ENCODE measurements at places on chromosomes 5 and 9.

DNA sequence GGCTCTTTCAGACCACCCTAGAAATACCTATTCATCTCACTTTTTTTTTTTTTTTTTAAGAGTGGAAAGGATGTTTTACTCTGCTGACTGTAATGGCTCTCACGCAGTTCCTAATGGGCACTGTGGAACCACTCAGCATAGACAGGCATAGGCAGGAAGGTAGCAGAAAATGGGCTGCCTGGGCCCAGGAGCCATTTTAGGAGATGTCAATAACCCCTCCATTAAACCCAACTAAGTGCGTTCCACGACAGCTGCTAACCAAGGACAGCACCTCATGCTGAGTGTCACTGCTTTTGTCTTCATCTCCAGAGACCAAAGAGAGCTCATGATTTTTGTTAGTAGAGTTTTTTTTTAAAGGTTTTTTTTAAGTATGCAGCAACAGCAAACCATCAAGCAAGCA, 15.3 kb downstream of the MAP1B start:
- DNase-seq = no peak

DNA sequence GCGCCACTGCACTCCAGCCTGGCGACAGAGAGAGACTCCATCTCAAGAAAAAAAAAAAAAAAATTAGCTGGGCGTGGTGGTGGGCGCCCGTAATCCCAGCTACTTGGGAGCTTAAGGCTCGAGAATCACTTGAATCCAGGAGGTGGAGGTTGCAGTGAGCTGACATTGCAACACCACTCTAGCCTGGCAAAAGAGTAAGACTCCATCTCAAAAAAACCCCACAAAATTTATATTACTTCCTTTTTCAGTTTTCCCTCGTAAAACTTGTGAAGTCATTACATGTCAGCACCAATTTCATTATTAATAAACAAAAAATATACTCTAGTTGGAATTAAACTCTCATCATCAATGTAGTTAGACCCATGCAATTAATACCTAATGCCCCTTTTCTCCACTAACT, 43.9 kb downstream of the SHLD3 start:
- no peak for DNase-seq

DNA sequence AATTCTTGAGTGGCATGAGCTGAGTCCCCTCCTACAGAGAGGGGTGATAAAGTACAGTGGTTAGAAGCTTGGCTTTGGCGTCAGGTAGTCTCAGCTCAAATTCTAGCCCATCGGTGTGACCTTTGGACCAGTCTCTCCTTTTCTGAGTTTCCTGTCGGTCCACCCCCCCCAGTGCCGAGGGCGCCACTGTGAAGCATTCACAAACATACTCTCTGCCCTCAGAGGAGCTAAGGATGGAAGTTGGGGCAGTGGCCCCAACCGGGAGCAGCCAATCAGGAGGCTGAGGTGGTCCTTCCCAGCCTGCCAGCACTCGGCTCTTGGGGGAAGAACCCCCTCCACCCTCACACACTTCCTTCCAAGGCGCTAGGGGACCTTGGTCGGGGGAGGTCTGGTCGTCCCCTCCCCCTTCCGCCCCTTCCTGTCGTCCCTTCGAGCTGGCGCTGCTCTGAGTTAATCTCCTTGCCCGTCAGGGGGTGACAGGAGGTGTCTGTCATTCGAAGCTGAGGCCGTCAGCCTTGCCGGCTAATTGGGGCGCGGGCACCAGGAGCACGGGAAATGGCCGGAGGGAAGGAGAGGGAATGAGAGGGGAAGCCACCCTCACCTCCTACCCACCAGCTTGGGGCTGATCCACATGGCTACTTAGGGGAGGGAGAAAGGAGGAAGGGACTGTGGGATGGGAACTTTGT, 53.0 kb downstream of the CXXC5 start:
- no peak for DNase-seq

DNA sequence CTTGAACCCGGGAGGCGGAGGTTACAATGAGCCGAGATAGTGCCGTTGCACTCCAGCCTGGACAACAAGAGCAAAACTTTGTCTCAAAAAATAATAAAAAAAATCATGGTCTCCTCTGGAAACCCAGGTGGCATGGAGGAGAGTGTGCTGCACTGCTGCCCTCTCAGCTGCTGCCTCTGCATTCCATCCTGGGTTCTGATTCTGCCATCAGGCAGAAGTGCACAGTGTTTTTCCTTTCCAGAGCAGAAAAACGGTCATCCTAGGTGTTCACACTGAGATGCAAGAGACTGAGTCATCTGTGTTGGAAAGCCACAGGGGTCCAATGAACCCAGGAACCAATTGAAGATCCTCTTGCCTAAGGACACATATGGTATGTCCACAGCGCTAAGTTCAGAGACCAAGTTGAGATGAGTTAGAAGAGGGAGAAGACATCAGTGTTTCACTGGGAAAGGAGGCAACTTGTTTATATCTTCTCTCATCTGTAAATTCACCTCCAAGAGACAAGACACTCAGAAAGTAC, 88.8 kb upstream of the DMRT1 start:
- no peak for DNase-seq

- no peak for DNase-seq
These were observed 104.3 kb upstream of the CLINT1 start for GRCh38 chr5:157963244-157963643.

GRCh38 chr5:15797116-15797515, 297.1 kb downstream of the FBXL7 start:
- DNase-seq = no peak

GRCh38 chr5:164326219-164326618, 820.8 kb downstream of the MAT2B start:
- DNase-seq = no peak

GRCh38 chr5:26622947-26623346, 415.4 kb downstream of the CDH9 start:
- DNase-seq = no peak

DNA sequence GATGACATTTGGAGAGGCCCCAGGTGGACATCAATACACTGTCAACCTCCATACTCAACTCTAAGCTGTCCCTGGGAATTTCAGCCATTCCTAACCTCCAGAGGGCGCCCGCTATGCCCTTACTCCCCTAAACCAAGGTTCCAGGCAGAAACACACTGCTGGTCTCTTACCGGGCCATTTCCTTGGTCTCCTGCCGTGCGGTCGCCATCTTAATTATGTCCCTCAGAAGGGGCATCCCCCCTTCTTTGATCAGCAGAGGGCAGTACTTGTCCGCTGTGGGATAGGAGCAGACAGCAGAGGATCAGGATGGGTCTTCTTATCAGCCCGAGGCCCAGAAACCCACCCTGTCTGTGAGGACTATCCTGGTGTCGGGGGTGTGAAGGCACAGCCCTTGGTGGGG, 9.3 kb upstream of the ZDHHC12 start:
- DNase-seq = peak; percentile 85

- no peak for DNase-seq
These were observed 19.1 kb downstream of the TLN1 start for GRCh38 chr9:35712762-35713400.

DNA sequence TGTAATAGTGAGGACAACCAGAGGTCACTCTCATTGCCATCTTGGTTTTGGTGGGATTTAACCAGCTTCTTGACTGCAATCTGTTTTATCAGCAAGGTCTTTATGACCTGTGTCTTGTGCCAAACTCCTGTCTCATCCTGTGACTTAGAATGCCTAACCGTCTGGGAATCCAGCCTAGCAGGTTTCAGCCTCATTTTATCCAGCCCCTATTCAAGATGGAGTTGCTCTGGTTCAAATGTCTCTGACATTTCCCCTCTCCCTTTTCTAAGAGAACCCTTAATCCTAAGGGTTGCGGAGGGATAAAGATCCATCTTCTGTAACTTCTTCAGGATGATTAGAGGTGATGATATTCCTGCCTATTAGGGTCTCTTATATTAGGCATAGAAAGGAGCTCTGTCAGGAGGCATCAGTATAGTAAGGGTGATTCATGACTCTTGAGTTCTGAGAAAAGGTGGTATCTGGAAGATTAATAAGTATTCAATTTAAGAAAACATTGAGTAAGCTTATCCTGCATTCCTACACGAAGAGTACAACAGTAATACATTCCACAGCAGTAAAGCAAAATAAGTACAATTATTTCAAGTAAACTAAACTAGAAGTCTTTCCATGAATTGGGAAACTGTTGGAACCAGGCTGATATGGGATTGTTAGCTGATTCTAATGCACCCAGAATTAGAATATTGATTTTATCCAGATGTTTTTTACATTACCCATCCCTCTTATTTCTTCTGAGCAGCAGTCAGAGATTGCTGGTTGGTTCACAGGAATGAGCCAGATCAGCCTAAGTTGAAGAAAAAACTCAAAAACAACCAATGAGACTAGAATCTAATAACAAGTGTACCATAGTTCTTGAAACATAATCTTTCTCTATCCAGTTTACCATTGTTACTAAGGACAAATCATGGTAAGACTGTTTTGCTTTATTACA, 39.9 kb downstream of the SHC3 start:
- DNase-seq = peak; percentile 88

DNA sequence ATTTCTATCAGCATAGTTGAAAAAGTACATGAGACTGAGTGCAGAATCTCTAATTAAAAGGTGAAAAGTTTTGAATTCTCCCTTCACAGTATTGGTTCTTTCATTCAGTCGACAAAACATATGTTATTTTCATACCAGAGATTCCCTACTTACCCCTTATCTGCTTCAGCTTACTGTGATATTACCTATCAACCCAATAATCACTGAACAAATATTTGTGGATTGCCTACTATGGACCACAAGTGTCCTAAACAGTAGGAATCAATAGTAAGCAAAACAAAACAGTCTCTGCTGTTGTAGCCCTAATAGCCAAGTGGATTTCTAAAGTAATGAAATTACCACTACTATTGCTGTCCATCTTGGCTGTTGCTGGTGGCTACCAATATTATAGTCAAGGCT, 11.5 kb downstream of the CCDC152 start:
- no peak for DNase-seq

DNA sequence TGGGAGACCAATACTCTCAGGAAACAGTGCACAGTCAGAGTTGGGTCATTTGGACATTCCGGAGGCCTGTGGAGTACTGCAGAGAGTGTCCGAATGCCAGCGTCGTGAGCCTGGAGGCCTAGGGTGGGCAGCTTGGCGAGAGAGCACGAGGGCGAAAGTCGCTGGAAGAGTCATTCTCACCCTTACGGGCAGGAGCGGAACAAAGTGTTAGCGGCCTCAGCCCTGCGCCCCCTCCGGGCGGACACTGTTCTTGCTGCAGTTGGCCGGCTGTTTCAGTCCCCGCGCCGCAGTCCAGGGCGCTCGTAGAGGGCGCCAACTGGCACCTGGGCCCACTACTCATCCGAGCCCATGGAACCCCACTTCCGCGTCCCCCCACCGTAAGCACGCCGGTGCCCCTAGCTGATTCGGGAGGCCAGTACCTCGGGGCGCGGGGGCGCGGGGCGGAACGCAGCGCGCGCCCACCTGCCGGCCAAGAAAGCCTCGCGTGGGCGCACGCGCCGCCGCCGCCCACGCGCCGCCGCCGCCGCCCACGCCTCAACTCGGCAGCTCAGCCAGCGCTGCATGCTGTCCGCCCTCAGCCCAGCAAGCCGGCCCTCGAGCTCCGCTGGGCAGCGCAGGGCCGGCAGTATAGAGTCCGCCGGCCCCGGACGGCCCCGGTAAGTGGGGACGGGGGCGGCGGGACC, 99.7 kb upstream of the CCL21 start:
- peak; percentile 38 for DNase-seq

DNA sequence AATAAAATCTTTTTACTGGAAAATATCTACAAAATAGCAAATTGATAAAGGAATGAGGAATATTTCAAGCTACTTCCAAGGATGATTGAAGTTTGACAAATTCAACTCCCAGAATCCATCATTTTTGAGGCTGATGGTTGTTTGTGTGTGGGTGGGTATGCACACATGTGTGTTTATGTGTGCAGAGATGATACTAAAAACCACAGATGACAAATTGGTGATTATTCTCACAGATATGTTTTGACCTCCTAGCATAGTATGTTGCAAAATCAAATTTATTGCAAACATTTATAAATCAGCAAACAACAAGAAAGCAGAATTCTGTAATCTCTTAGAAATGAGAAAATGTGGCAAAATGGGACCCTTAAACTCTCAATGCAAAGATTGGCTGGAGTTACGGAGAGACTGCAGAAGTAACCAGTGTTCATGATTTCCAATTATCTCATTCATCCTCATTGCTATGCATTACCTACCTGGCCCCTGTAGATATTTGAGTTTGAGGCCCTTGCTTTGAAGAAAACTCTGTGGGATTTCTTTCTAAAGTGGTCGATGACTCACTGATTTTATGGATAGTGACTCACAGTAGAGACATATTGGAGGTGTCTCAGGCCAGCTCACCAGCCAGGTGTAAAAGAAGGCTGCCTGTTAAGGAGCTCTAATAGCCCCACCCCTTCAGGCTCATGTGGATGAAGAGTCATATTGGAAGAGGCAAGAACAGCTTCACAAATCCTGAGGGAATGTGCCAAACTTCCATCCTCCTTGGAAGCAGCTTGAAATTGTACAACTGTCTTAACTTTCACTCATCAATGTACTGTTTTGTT, 44.6 kb upstream of the TMC1 start:
- DNase-seq = peak; percentile 99

Data from epithelial cell of esophagus (primary cell).